Effector memory CD8-positive, alpha-beta T cell (primary cell): ENCODE measurements at places on chromosomes 3 and 15.

- DNase-seq: no peak
Observed at GRCh38 chr3:197709135-197709534, 27.6 kb downstream of the RUBCN start.

- no peak for DNase-seq
Observed at GRCh38 chr3:42442640-42443039, 32.2 kb upstream of the LYZL4 start.

DNA sequence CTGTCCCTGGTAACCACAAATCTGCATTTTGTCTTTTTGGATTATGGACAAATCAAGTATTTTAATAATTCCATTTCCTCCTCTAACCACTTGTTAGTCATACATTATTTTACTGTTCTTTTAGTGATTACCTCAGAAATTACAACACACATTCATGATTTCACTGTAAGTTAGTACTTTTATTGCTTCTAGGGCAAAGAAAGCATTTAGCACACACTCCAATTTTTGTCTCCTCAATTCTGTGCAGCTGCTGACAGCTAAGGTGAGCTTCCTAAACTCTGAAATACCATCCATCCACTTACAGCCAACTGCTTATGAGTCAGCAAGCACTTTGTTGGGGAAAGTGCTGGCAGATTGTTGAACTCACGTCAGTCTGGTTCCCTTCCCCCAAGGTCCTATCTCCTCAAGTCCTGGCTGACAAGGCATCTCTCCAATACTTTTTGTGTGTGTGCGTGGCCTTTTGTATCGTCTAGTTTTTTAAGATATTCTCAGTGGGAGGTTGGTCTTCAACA lies 49.4 kb upstream of the TNFAIP8L3 start:
- no peak for DNase-seq

DNA sequence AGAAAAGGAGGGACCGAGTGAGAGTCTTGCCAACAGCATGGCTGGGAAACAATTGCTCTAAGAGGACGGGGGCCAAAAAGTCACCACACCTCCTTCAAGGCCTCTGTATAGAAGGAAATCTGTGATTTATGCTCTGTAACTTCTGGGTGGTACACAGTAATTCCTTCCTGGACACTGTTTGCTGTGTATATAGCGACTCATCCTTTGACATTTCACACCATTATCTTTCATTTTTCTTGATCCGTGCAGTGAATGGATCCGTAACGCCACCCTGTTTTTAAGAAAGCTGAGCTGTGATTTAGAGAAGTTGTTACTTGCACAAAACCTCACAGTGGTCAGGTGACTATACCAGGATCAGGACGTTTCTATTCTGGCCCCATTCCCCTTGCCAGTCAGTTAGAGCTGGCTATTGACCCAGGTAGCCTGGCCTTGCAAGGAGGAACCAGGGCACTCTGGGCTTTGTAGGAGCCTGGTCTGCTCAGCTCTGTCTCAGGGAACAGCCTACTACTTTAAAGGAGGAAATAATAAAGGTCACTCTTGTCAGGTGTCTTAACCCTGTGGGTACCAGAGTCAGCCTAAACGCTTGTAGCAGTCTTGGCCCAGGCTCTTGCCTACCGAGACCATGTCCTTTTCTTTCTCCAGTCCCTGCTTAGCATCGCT lies 86.5 kb upstream of the MYZAP start:
- no peak for DNase-seq

GRCh38 chr15:56242576-56243162 lies 1.0 kb downstream of the RFX7 start:
- no peak for DNase-seq

DNA sequence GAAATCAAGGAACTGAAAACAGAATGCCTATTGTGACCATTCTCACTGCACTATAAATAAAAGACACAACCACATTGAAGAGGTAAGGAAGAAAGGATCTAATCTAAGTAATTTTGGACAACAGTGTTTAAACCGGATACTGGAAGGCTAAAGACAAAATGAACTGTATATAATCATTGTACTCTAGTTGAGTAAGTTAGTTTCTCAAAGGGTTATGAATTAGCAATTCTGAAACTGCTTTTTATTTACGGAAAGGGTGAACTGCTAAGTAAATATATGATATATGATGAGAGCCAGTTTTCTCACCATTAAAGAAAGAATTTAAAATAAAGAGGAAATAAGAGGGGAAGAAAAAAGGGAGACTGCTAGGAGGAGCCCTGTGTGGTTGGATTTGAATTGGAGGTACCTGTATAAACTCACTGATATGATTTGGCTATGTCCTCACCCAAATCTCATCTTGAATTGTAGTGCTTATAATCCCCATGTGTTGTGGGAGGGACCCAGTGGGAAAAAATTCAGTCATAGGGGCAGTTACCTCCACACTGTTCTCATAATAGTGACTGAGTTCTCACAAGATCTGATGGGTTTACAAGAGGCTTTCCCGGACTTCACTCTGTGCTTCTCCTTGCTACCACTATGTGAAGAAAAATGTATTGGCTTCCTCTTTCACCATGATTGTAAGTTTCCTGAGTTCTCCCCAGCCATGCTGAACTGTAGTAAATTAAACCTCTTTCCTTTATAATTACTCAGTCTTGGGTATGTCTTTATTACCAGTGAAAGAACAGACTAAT lies 607.7 kb downstream of the PYDC2 start:
- no peak for DNase-seq

- DNase-seq: no peak
Observed at GRCh38 chr3:52784931-52785590, 7.7 kb downstream of the ITIH1 start.

- DNase-seq: no peak
Observed at GRCh38 chr15:82587805-82588204, 47.5 kb upstream of the RPS17 start.

- no peak for DNase-seq
Observed at GRCh38 chr3:46671541-46672348, 21.7 kb downstream of the ALS2CL start.

DNA sequence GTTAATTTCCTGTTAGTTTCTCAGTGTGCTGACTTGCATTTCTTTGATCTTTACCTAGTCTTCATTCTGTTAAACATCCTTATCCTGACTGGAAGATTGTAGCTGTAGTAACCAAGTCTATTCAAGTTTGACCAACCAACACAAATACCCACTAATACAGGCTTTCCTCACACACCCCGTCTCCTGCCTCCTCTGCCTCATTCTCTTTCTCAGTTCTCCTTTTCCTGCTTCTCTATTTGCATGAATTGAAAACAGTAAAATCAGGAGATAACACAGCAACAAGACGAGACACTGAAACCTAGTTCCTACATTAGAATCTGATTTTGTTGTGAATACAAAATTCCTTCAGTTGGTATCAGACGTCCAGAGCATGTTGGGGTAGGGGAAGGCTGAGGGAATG lies 116.9 kb upstream of the ARPP21 start:
- no peak for DNase-seq

- no peak for DNase-seq
Observed at GRCh38 chr3:63230146-63230545, 48.0 kb upstream of the SYNPR start.

DNA sequence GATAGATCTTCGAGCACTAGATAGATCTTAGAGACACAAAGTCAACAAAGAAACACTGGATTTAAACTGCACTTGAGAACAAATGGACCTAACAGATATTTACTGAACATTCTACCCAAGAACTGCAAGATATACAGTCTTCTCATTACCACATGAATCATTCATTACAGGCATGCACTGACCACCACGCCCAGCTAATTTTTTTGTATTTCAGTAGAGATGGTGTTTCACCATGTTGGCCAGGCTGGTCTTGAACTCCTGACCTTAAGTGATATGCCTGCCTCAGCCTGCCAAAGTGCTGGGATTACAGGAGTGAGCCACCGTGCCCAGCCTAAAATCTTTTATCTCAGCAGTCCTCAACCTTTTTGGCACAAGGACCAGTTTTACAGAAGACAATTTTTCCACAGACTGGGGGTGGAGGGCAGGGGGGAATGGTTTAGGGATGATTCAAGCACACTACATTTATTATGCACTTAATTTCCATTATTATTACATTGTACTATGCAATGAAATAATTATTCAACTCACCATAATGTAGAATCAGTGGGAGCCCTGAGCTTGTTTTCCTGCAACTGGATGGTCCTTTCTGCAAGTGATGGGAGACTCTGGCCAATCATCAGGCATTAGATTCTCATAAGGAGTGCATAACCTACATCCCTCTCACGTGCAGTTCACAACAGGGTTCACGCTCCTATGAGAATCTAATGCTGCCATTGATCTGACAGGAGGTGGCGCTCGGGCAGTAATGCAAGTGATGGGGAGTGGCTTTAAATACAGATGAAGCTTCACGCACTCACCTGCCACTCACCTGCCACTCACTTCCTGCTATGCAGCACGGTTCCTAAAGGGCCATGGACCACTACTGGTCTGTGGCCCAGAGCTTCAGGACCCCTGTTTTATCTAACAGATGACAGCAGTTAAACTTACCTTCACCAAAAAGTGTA lies 21.7 kb downstream of the CSNK1G1 start:
- DNase-seq: no peak

GRCh38 chr3:117246771-117247555 lies 537.4 kb downstream of the TUSC7 start:
- DNase-seq: no peak

DNA sequence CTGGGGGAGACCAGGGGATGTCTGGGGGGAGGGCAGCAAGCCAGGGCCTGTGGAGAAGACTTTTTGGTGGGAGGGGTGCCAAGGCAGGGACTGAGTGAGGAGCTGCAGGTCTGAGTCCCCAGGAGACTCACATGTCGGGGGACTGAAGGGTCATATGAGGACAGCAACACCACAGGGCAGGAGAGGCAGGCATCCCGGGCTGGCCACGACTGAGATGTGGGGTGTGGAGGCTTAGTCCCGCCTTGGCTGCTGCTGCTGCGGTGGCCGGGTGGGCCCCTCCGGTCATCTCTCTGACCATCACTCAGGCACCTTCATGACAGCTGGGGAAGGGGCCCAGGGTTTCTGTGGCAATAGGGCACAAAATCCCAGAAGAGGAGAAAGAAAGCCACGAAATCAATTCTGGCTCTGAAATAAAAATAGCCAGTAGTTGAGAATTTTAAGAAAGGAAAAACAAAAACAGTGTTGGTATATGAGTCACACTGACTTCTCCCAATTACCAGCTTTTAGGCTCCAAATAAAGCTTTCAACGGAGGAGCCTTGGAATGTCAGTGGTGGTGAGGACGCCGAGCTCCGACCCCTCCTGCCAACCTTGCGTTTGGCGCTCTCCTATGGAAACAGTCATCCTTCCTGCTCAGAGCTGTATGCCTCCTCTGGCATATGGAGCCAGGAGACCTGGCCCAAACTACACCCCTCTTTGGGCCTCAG lies 52.9 kb upstream of the ITGA11 start:
- no peak for DNase-seq

DNA sequence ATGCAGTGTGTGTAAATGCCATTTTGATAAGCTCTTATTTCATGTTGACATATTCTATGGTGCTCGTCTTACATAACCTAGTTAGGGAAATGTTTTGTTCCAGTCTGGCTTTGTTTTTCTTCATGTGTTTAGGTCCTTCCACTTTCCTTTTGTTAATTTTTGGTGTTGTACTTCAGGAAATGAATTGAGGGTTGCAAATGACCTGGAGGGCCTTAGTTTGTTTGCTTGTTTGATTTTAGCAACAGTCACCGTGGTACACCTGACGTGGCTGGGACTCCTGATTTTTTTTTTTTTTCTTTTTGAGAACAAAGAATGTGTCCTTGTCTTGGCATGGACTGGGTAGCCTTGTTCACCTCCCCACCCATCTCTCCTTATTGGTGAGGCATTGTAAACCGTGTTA lies 114.8 kb downstream of the IGF1R start:
- DNase-seq: no peak

DNA sequence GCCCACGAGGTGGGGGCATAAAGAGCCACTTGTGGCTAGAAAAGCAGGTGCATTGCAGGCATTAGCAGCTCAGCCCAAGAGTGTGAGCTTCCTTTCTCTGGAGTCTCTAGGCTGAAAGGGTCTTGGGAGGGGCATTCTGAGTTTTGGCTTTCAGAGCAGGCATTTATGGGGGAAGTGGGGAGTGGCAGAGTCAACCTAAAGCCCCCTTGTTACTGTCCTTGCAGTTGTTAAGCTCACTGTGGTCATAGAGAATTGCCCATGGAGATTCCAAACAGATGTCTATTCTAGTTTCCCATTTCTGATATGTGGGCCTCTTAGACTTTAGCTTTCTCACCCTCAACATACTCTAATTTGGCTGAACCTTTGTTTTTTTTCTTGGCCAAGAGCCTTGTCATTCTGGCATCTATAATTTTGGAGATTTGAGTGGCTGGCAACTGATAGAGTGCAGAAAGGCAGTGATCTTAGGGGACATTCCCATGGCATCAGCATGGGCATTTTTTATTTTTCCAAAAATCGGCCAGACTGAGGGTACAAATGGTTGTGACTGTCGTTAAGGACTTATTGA lies 217.9 kb downstream of the THSD4 start:
- DNase-seq: no peak

- no peak for DNase-seq
Observed at GRCh38 chr3:13570391-13571194, 21.7 kb downstream of the FBLN2 start.

DNA sequence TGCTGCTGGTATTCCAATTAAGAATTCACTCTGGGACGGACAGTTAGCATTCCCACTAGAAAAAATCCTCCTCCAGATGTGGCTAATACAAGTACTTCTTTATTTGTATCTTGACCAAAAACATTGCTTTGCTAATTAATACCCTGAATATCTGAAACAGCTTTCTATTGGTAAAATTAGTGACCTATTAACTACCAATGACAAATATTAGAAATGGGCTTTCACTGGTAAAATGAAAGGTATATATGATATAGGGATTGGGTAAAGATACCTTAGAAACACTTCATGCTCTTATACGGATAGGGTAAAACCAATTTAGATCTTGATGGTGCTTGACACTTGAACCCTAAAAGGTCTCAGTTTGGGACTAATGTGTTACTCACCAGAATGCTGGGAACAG lies 52.3 kb downstream of the CRTAP start:
- DNase-seq: no peak

DNA sequence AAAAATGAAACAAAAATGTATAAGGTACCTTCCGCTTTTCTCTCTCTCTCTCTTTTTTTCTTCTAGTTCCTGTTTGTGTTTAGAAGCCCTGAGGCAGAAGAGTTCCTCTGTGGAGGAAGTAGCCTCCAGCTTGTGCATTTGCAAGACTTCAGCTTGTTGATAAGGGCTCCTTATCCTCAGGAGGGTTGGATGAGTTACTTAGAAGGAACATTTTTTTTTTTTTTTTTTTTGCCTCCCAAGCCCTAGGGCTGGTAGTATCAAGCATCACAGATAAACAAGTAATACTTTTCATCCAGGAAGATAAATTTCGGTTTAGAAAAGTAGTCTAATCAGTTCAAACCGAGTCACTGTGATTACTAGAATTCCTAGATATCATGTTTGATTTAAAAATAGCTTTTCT lies 91.0 kb upstream of the CBLB start:
- DNase-seq: no peak

- no peak for DNase-seq
Observed at GRCh38 chr3:187256051-187256616, 35.4 kb downstream of the MASP1 start.

DNA sequence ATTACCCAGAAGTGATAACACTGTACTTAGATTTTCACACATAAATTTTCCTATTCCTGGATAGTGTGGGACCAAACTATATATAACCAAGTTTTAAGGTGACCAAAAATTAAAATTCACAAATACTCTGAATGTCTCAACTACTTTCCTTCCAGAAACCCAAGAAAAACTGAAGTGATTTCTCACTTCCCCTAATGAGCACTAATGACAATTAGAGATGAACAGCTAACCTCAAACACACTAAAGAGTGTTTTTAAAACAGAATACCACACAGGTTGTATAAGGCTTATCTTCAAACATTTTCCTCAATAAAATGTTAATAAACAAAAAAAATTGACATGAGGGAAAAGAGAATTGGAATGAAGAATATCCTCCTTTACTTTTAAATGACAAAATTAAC lies 188.2 kb downstream of the ZBTB20 start:
- no peak for DNase-seq
